GM04503 (cell line): ENCODE measurements at places on chromosomes 2 and 18.

DNA sequence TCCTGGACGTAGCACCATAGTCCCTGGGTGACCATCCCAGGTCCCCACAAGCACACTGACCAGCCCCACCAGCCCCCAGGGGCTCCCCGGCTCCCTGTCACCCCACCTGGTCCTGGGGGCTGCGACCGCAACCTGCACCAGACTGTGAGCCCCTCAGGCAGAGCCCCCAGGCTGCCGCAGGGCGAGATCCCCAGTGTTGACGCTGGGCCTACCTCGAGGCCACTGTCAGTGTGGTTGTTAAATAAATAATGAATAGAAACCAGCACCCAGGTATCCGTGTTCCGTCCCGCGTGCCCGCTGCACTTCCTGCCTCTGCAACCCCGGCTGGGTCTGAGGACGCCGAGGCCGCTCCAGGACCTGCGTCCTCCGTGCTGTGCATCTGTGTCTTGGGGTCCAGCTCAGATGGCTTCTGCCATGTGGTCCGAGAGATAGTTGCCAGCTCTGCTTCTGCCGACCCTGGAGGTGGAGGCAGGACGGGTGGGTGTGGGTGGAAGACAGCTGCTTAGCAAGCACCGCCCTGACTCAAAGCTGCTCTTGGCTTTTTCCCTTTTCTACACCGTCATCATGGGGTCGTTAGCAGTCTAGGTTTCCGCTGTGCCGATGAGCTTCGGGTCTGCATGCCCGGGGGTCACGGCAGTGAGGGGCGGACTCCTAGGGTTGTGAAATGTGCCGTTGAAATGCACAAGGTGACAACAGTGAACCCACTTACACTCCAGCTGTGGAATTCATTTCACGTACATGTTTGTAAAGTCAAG lies 74.2 kb downstream of the NFATC1 start:
- no peak for DNase-seq

DNA sequence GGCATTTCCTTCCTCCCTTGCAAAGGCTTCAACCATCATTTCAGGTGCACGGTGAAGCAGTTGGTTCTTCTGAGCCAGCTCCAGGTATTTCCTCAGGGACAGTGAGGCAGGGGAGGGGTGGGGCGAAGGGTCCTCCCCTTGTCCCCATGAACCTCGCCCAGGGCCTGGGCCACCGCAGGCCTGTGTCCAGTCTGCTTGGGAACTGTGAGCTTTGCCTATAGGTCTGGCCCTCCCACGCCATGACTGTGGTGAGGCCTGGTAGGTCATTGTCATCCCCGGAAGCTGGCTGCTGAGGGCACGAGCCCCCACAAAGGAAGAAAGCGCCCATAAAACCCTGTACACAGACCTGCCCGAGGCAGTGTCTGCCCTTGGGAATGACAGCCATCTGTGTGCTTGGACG lies 134.3 kb downstream of the ACKR3 start:
- no peak for DNase-seq

DNA sequence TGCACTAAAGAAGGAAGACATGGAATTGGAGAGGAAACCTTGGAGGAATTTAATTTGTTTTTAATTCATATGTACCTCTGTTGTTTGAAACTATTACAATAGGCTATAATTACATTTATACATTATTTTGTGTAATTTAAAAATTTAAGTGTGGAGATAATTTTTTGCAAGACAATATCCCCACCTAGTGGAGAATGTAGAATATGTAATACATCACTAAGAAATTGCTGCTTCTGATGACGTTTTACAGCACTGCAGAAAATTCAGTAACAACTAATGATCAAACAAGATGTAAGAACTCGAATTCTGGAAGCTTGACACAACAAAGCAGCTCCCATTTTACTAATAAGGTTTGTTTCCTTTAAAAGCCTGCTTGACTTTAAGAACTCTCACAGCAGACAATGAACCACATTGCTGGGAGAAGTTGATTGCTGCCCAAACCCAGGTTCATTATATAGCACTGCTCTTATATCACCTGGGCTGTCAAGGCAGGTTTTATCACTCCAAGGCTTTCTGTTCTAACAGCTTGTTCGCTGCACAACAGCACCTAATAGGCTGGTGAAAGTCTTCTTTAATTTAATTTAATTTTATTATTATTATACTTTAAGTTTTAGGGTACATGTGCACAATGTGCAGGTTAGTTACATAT lies 53.4 kb downstream of the THADA start:
- no peak for DNase-seq

DNA sequence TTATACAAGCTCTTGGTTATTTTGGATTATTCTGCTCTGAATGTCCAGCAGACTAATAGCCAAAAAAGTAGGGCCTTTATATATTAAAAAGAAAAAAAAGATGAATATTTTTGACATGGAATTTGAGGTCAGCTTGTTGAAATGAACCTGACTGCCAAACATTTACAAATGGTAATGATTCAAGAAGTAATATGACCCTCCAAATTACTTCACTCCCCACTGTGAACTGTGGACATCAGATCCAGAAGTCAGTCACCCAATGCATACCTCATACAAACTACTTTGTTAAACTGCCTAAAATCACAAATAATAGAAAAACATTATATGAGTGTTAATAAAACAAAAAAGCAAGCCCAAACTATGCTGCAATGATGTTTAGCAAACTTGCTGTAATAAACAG lies 10.0 kb downstream of the EPG5 start:
- DNase-seq, result no peak

- no peak for DNase-seq
These were observed 222.9 kb downstream of the HDAC4 start for GRCh38 chr2:239177908-239178307.

DNA sequence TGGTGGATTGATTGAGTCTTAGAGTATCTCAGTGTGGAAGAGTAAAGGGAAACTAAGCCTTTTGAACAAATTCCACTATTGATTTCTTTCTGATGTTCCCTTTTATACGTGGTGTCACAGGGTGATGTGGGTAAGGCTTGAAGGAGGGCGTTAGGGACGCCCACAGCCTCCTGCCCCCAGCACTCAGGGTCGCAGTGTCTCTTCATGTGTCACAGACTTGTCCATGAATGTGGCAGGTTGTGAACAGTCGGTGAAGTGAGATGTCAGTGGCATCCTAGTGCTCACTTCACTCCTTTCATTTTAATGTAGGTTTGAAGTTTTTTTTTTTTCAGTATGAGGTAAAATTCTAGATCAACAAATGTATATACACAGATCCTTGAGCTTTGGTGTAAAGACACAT lies 123.2 kb upstream of the IL1R2 start:
- no peak for DNase-seq

GRCh38 chr2:217030081-217030480 lies 170.2 kb upstream of the TNP1 start:
- DNase-seq, result no peak

DNA sequence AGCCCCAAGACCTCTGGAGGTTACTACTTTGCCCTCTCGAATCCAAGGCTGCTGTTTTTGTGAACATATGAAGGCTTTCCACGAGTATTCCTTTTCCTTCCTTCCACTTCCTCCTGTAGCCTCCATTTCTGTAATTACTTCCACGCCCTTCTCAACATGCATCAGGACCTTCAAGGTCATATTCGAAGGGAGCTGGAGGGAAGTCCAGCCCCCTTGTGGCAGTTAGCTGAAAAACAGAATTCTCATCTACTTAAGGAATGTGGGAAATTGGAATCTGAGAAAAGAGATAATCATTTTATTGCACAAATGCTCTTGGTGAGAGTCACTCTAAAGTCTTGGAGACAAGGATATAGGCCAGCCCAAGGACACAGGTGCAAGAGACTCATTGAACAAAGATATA lies 1000.2 kb downstream of the TDRD15 start:
- DNase-seq, result no peak

DNA sequence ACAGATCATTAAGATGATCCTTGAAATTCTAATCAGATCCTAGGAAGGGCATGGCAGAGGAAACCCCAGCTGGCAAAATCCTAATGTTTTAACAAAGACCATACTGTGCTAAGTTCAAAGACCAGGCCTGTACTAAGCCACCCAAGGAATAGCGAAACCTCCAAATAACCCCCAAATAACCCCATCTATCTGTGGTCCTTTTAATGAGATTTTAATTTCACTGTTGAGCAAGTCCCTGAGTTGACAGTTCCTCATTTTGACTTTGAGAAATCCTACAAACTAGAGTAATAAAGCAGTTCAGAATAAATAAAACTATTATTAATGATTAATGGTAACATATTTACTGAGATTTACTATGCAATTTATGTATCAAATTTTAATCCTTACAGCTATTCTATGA lies 259.8 kb downstream of the STK39 start:
- DNase-seq, result no peak

DNA sequence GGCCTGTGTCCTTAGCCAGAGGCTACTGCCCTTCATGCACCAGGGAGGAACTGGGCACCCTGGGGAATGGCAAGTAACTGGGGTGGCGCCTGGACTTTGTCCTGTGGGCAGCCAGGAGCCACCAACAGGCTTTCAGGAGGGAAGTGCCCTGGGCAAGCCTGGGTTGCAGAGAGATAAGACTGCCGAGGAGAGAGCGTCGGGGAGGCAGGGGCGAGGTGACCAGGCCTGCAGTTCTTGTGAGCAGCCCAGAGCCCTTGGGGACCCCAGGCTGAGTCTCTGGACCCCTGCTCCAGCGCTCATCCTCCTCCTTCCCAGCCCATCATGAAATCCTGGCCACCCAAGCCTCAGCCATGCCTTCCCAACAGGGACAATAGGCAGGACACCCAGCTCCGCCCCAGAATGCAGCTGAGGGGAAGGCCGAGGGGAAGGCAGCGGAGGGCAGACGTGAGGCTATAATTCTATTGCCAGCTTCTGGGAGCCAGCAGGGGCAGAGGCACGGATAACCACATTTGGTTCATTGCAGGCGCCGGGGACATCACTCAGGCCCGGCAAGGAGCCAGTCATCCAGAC lies 25.1 kb downstream of the ADRA2B start:
- DNase-seq, result no peak

GRCh38 chr2:173272849-173273248 lies 81.8 kb upstream of the CDCA7 start:
- DNase-seq, result no peak

DNA sequence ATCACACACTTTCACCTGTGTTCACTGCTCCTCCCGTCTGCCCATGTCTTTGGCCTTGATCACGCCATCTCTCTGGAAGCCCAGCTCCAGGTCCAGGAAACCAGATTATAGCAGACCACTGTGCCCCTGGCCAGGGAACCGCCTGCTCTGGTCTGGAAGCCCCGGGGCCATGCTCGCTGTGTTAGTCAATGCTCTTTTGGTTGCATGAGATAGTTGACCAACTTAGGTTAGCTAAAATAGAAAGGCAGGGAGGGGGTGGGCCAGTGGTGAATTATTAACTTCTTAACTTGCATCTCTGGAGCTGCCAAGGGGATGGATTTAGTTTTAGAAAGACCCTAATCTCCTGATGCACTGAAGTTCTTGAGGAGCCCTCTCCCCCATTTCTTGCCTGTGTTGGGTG lies 232.7 kb downstream of the AGAP1 start:
- DNase-seq, result no peak

DNA sequence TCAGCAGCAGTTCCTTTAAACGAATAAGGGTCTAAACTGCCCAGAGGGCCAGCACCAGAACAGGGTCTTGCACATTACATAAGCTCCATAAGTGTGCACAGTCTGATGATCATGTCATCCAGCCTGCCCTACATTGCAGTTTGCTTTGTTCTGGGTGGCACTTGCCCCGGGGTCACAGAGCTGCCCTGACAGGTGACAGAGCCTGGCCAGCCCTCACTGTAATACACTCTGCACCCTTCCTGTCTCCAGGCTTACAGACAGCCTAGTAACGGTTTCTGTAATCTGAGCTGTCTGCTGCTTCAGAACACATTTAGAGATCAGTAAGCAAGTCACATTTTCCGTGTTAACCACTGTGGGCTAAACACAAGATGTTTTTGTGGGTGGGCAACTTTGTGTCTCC lies 213.3 kb downstream of the FAM210A start:
- DNase-seq, result no peak

GRCh38 chr2:152094014-152094413 lies 4.8 kb downstream of the CACNB4 start:
- no peak for DNase-seq

- no peak for DNase-seq
These were observed 45.0 kb downstream of the MBP start for GRCh38 chr18:77087393-77088141.

DNA sequence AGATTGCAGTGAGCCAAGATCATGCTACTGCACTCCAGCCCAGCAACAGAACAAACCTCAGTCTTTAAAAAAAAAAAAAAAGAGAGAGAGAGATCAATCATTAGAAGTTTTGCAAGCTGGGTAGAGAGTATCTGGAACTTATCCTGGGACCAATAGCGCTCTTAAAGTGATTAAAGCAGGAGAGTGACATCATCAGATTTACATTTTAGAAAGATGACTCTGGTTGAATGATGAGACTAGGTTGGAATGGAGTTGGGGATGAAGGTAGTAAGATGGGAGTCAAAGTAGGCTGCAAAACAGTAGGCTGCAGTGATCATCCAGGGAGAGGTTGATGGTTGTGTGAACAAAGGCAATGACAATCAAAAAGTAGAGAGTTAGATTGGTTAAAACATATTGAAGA lies 37.8 kb downstream of the MYL1 start:
- no peak for DNase-seq

GRCh38 chr2:235608200-235608887 lies 114.5 kb downstream of the AGAP1 start:
- no peak for DNase-seq

- no peak for DNase-seq
These were observed 6.4 kb upstream of the SH3BP4 start for GRCh38 chr2:234945339-234945873.

DNA sequence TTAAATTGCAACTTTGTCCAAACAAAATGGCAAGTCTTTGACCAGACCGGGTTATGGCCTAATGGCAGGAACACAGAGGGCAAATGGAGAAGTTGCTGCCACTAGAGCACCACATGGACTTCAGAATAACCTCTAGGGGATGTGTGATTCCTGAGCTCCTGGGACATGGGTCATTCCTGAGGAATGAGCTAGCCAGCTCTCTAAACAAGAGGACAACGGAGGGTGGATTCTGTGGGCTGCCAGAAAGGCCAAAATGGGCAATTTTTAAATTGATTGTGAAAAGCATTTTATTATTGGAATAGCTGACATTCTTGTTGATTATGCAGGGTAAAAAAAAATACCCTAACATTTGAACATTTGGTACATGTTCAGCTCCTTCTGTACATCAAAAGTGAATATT lies 109.8 kb upstream of the FZD5 start:
- peak; percentile 49 for DNase-seq
